ENCODE measurements at places on chromosomes 1 and 21. TPM values are rescaled to one million over a fixed set of nuclear protein-coding genes. Genes with fewer than 3 reads are reported as not detected.
A peak's percentile ranks its signal among the peaks of the same experiment; 100 is the strongest.

GRCh38 chr1:19036041-19036812, 79.8 kb upstream of the IFFO2 start:
- no peak for DNase-seq

DNA sequence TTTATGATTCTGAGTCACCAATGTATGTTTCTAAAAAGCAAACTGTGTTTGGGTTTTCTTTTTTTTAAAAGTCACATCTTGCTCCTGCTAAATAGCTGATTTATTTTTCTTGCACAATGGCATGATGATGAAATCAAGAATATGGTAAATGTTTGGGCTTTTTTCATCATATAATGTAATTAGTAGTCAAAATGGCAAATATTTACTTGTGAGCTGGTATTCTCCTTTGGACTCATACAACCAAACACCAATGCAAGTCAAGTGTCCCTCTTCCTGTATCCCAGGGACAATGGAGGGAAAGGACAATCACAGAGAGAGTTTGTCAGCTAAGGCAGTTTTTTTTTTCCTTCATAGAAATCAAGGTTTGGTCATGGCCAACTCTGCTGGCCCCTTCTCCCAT, 94.6 kb upstream of the RALGPS2 start:
- DNase-seq = no peak

DNA sequence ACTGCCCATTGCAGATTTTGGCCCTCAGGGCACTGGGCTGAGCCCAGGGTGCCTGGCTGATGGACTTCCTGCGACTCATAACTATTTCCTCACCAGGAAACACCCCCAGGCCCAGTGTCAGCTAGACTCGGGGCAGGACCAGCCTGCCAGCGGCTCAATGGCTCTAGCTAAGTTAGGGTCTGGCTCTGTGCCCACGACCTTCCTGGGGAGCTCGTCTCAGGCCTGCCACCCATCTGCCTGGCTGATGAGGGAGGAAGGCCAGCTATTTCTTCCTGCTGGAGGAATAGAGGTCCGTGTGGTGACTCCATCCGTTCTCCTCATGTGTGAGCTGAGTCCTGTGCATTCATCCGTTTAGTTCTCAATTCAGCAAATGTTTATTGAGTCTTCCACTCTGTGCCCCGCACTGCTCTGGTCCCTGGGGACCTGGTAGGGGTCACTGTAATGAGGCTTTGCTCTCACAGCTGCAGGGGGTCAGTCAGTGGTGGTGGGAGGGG, 44.5 kb downstream of the KIRREL1 start:
- DNase-seq = no peak

DNA sequence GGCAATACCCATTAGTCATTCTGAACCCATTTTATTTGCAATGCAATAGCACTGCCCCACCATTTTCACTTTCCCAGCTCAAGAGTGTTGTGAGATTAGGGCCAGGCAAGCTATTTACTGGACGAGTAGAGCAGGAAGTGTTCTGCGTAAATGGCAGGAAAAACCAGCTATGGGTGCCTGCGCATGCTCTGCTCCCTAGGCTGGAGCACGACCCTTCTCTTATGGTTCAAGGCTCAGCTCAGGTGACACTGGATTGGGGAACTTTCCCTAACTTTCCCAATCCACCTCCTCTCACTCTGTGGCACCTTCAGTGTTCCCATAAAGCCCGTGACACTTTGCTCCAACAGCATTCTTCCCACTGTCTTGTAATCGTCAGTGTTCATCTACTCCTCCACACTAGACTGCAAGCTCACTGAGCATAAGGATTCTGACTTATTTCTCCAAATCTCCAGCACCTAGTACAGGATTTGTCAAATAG, 3.6 kb upstream of the MAN1A2 start:
- DNase-seq = no peak

- DNase-seq = no peak
These were observed 87.4 kb downstream of the GLUL start for GRCh38 chr1:182304218-182304617.

DNA sequence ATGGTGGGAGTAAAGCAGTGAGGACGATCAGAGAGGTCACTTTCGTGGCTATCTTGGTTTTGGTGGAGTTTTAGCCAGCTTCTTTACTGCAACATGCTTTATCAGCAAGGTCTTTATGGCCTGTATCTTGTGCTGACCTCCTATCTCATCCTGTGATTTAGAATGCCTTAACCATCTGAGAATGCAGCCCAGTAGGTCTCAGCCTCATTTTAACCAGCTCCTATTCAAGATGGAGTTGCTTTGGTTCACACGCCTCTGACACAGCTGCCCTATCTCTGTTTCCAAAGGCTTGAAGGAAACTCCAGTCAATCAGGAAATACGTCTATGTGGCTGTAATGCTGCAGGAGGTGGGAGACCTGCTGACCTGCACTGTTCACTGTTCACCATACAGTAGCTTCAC, 146.1 kb upstream of the POGK start:
- DNase-seq = no peak

The FMO5 gene
- 25.8 TPM for total RNA-seq

- DNase-seq = no peak
These were observed 606.3 kb upstream of the PLXNA2 start for GRCh38 chr1:208850442-208850841.

- no peak for DNase-seq
These were observed 99.5 kb downstream of the CC2D1B start for GRCh38 chr1:52266507-52266906.

DNA sequence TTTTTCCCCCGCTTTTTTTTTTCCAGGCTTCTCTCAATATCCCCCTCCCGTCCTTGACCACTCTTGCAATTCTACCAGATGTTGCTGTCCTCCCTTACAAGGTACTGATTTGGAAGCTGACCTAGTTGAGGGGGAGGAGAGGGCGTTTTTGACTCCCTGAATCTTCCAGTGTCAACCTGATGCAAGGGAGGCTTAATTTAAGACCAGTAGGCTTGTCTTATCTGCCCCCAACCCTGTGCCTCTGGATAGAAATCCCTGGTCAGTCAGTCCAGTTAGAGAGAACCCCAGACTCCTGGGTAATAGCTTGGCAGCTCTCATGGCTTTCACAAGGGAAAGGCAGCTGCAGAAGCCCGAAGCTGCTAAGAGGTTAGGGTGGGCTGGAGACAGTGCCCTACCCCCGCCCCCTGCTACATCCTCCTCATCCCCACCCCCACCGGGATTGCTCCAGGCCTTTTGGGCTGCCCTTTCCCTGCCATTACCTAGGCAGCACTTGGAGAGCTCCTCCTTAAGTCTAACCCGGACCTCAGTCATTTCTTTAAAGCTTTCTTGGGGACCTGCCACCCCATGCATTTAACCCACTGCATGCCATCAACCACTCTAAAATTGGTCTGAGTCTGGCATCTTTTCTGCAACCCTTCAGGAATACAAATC, 3.6 kb downstream of the ACKR1 start:
- no peak for DNase-seq

GRCh38 chr1:99122039-99122438, 117.4 kb upstream of the PLPPR5 start:
- DNase-seq = no peak

The CNR2 gene
- total RNA-seq = 0.05 TPM

DNA sequence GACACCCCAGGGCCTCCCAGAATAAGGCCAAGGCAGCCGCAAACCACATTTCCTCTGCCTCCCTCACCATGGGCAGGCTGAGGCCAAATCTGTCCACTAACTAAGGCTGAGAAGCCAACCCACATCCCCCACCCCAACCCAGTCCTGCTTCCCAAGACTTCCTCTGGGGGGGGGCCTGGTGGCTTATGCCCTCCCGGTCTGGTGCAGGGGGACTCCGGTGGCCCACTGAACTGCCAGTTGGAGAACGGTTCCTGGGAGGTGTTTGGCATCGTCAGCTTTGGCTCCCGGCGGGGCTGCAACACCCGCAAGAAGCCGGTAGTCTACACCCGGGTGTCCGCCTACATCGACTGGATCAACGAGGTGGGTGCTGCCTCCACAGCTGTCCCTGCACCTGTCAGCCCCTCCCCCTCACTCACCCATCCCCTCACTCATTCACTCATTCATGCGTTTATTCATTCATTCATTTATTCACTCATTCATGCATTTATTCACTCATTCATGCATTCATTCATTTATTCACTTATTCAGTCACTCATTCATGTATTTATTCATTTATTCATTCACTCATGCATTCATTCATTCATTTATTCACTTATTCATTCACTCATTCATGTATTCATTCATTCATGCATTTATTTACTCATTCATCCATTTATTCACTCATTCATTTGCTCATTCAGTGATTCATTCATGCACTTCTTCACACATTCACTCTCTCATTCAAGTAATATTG, 7.3 kb downstream of the CTRC start:
- no peak for DNase-seq

The RORC gene
- 11.8 TPM for total RNA-seq

The LRRC7 gene
- not detected for total RNA-seq

DNA sequence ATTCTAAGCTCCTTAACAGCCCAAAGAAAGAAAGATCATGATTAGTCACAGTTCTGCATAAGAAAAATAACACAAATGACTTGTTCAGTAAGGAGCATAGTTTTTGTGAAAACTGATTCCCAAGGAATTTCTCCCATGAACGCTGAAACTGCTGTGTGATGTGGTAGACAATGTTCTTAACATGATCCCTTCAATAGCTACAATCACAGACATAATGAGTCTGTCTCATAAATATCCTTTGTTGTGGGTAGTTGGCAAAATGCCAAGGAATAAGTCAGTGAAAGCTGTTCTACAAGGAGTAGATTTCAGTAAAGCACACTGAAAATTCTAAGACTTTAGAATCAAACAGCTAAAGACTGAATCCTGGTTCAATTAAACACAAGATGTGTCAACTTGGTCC, 404.8 kb downstream of the HLX start:
- peak; percentile 59 for DNase-seq

- DNase-seq = no peak
These were observed 142.7 kb upstream of the CD34 start for GRCh38 chr1:208053661-208054060.

GRCh38 chr1:73998348-73998959, 199.5 kb downstream of the LRRIQ3 start:
- DNase-seq = peak; percentile 24

The PGM1 gene
- 65.6 TPM for total RNA-seq

- peak; percentile 56 for DNase-seq
These were observed 71.7 kb downstream of the TRIM11 start for GRCh38 chr1:228334954-228335353.

DNA sequence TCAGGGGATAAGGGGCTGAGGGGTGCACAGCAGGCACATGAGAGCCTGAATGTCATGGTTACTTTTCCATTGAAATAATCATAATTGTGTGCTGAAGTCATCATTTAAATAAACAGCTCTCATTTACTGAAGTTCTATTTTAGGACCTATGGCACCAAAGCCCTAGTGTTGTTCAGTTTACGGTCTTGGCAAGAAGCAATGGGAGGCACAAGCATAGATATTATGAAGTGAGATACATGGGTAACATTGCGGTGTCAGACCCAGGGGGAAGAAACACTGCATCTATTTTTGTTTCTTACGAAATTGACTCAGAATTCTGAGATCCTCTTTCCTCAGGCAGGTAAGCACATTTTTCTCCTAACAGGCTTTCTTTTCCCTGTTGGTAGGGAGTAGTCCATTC, 437.8 kb upstream of the PROX1 start:
- DNase-seq = no peak

DNA sequence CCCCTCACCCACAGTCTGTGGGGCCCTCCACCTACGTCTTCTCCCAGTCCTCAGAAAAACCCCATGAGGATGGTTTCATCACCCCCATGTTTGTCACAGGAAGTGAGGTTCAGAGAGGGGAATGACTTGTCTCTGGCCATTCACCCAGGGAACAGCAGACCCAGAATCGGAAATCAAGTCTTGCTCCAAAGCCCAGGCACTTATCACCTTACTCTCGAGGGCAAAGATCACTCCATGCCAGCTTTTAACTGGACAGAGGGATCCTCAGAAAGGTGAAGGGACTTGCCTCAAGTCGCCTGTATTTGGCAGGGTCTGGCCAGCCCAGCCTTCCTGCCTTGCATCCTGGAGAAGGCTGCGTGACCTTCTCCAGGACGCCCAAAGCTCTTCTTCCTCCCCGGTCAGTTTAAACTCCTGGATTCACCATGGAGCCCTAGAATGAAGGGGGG, 57.9 kb upstream of the SSBP3 start:
- no peak for DNase-seq

- DNase-seq = no peak
These were observed 18.9 kb upstream of the USP24 start for GRCh38 chr1:55234016-55234415.

The CELA2A gene
- not detected for total RNA-seq

GRCh38 chr1:155487541-155487940, 75.1 kb downstream of the ASH1L start:
- no peak for DNase-seq

The LRRC38 gene
- total RNA-seq = not detected

The FCRL5 gene
- total RNA-seq = 1.1 TPM

DNA sequence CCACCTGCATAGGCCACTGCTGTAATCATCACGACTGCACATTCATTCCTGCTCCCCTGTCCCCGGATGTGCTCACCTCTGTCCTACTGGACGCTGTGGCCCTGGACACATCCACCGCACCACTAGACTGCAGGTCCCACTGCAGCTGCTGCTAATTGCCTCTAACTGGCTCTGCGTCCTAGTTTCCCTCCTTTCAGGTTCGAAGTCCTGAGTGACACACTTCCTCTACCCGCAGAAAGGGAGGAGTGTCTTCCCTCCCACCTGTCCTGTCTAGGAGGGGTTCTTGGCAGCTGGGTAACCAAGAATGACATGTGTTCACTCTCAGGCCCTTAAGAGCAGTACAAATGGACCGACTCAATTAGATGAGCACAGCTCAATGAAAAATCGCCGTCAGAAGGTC, 40.5 kb upstream of the ITPKB start:
- no peak for DNase-seq

The KLHDC7A gene
- total RNA-seq = 1.7 TPM

The FTCD gene
- 0.29 TPM for total RNA-seq

GRCh38 chr1:109356915-109357314, 40.8 kb downstream of the SORT1 start:
- no peak for DNase-seq

DNA sequence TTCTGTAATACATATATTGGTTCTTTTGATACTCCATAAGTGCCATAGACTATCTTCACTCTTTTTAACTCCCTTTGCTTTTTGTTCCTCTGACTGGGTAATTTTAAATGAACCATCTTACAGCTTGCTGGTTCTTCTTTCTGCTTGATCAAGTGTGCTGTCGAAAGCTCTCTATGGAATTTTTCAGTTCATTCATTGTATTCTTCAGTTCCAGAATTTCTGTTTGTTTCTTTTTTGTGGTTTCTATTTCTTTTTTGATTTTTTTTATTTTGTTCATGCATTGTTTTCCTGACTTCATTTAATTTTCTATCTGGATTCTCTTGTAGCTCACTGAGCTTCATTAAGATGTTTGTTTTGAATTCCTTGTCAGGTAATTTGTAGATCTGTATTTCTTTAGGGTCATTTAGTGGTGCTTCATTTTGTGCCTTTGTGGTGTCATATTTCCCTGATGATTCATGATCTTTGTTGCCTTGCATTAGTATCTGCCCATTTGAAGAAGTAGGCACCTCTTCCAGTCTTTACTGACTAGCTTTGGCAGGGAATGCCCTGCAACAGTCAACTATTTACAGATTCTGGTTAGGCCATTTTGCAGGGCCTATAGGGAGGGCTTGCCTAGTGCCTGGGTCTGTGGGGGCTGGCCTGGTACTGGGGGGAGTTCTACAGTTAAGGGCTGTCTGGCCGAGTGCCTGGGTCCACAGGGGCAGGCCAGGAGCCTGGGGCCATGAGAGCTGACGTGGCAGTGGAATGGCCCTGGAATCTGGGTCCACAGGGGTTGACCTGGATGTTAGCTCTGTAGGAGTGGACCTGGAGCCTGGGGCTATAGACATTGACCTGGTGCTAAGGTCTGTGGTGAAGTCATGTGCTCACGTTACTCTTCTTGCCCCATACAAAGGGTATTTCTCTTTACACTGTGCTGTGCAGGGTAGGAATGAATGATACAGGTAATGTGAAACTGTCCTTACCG, 89.7 kb downstream of the MAGI3 start:
- peak; percentile 43 for DNase-seq

GRCh38 chr21:36127977-36128376, 6.9 kb upstream of the CBR3 start:
- no peak for DNase-seq
